ENCODE measurements at places on chromosomes 4 and X.
A peak's percentile ranks its signal among the peaks of the same experiment; 100 is the strongest.

DNA sequence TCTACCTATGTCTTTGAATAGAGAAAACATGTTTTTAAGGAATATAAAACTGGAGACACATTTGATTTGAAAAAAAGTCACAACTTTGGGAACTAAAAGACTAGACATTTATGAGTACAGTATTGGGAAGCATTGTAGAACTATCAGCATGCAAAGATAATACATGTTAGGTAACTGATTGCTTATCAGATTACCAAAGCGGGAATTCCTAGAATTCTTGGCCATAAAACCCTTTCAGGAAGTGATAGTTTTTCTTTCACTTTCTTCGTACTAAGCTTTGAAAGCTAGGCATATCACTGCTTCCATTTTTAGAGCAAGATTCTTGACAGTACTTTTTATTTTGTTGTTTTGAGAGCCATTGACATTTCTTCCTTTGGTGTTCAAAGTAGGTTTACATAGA, 646.6 kb upstream of the PITX2 start:
- no peak for DNase-seq

- DNase-seq = peak; percentile 57
Measured at GRCh38 chr4:10684631-10685030, at the start of gene CLNK. Gene CLNK, minus strand, starts transcription at chr4:10684768. Its CDS starts 16,899 bp downstream, at chr4:10667869.

DNA sequence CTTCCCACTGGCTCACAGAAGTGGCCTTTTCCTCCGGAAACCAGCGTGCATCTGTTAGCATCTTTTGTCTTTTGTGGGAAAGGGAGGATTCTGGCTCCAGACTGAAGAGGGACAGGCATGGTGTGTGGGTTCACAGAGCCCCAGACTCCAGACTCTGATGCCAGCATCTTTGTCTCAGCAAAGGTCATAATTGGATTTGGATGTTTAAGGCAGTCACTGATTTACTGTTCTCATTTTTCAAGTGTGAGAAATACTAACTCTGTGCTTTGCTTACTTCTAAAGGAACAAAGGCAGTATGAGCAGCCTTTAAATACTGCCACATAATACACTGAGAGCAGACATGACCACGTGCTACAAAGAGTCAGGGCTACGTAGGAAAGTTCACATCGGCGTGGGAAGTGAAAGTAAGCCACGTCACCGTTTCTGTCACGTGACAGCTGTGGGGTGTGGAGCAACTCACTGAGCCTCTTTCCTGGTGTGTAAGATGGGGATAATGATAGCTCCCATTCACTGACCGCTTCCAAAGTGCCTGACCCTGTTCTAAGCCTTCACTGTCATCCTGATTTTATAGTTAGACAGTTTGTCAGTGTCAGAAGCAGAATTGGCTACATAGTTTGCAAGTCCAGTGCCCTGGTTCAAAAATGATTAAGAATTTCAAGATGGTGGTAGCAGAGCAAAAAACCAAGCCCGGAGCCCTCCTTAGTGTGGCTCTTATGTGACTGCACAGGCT, 24.8 kb upstream of the TMSB4X start:
- peak; percentile 82 for DNase-seq

GRCh38 chrX:53714580-53715345, 28.2 kb upstream of the HUWE1 start:
- DNase-seq = no peak

DNA sequence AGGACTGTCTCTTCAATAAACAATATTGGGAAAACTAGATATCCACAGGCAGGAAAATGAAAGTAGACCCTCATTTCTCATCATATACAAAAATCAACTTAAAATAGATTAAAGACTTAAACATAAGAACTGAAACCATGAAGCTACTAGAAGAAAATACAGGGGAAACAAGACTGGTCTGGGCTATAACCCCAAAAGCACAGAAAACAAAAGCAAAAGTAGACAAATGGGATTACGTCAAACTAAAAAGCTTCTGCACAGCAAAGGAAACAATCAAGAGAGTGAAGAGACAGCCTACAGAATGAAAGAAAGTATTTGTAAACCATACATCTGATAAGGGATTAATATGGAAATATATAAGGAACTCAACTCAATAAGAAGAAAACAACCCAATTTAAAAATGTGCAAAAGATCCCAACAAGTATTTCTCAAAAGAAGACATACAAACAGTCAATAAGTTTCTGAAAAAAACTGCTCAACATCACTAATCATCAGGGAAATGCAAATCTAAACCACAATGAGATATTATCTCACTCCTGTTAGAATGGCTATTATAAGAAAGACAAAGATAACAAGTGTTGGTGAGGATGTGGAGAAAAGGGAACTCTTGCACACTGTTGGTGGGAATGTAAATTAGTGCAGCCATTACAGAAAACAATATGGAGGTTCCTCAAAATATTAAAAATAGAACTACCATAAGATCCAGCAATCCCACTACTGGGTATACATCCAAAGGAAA, 325.3 kb upstream of the RASGEF1B start:
- no peak for DNase-seq

Measured in RPMI8226 (cell line).